ENCODE measurements at places on chromosomes 2 and 18.

DNA sequence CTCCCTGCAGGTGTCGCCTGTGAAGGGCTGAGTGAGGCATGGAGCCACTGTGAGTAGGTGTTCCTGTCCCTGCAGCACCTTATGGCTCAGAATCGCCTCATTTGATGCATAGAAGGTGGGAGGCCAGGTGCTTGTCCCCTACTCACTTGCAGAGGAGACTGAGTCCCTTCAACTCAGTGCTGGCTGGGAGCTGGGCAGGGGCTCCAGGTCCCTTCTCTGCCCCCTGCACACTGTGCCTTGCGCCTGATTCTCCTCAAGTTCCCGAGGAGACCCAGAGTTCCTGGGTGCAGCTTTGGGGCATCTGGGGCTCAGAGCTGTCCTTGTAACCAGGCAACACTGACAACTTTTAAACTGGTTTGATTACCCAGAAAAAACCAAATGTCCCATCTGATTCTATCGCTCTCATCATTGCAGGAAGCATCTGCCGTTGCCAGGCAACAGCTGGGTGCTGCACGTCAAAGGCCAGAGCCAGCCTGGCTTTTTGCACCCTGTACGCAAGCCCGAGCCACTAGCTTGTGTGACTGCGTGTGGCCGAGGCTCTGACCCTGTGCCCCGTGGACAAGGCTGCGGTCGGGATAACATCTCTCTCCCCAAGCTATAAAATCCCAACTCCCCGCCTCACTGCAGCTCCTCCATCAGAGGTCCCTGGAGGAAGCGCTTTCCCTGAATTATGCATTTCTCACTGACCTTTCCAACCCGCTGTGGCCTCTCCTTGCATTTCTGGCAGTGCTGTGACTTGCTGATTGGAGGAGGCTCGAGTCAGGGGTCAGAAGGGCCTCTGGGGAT is 130.8 kb upstream of the HDAC4 start:
- DNase-seq, result no peak

DNA sequence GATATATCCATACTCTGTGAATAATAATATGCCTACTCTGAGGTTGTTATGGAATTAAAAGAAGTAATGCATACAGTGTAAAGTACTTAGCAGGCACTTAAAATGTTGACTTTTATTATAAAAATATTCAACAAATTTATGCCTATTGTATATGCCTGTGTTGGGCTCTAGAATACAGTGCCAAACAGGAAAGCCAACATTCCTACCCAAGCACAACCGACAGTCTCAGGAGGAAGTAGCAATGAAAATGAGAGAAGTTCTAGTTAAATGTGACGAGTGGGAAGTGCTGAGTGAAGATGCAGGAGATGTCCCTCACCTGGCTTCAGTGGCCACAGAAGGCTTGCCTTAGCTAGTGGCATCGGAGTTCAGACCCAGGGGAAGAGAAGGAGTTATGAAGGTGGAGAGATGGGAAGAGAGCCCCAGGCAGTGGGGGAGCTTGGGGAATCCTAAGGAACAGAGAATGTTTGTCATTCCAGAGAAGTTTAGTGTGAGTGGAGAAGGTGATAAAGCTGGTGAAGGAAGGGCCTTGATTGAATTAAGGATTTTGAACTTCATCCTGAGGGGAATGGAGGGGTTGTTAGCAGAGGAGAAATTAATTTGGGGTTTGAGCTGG is 105.4 kb upstream of the CNGA3 start:
- DNase-seq, result peak; percentile 9

DNA sequence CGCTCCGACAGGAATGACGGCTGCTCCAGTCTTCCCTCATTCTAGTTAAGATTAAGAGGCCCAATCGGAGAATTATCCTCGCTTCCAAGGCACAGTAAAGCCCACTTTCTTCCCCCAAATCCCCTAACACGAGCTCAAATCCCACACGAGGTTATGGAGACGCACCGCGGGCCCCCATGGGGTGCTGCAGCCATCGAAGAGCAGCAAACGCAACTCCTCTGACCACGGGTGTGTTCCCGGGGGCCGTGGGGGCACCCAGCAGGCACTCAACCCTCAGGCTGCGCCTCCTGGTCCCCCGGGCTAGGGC is 446 bp downstream of the COPS9 start:
- DNase-seq, result no peak

DNA sequence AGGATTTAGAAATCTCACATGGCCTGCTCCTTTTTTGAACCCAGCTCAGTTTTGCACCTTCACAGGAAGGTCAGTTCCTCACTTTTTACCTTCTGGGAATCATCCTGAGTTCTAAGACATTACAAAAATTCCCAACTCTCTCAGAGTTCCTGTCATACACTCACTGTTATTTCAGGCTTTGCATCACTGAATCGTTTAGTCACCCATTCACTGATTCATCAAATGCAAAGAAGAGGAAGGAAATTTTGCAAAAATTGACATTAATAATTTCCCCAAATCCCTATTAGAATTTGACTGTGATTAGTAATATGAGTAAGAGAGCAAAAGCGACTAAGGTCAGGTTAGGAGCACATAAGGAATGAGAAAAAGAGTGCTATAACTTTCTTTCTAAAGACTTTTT is 197.5 kb downstream of the PDE1A start:
- DNase-seq, result no peak

- no peak for DNase-seq
These were observed 613.4 kb downstream of the ARHGAP15 start for GRCh38 chr2:143742581-143742980.

DNA sequence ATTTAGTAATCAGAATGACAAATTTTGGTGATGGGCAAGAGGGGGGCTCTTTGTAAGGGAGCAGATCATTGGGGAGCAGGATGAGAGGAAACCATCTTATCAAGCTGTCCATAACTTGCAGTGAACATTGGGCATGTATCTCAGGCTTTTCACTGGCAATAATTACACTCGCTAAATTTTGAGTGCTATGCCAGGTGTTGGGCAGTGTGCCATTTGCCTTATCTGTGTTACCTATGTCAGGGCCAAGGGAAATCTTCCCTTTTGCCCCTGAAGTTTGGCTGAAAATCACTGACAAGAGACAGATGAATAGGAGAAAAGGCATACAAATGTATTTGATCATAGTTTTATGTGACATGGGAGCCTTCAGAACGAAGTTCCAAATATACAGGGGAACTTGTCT is 39.0 kb downstream of the NOSTRIN start:
- no peak for DNase-seq

GRCh38 chr2:129862668-129863067 is 116.8 kb upstream of the RAB6C start:
- no peak for DNase-seq

- DNase-seq, result peak; percentile 80
These were observed at the start of gene FBXO36 for GRCh38 chr2:229922449-229923386. TSS of gene FBXO36 (plus strand) at chr2:229922503. CDS start at chr2:229922514, 11 bp downstream.

DNA sequence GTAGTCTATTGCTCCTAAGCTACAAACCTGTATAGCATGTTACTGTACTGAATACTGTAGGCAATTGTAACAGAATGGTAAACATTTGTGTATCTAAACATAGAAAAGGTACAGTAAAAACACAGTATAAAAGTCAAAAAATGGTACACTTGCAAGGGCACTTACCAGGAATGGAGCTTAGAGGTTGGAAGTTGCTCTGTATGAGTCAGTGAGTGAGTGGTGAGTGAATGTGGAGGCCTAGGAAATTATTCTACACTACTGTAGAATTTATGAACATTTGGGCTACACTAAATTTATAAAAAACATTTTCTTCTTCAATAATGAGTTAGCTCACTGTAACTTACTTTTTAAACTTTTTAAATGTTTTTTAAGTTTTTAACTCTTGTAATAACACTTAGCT is 19.0 kb downstream of the NABP1 start:
- DNase-seq, result no peak

DNA sequence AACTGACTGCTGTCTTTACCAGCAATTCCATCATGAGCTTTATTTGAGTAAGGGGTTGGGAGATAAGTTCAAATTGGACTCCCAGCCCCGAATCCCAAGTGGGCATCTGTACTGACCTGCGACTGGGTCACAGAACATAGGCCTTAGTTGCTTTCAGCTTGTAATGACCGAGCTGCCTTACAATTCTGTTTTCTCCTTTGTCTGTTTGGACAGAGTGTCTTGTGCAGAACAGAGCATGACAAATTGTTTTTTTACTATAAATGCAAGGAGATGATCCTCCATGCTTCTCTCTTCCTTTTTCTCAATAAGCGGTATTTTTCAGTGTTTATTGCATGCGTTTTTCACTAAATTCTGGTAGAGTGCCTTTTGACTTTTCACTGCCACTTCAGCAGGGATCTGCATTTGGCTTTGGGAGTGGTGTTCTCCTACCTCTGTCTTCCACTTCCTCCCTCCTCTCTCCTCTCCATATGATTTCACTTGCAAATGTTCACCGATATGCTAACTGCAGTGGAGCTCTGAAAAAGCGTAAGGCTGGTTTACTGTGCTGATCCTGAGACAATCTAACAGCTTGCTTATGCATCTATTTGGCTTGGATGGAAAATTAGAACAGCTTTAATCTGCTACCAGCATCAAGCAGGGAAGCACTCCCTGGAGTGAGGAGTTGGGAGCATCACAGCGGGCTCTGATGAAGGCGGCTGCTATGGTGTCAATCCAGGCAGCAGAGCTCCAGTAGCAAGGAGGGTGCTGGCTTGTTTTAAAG is 158.8 kb upstream of the SMIM21 start:
- DNase-seq, result no peak

DNA sequence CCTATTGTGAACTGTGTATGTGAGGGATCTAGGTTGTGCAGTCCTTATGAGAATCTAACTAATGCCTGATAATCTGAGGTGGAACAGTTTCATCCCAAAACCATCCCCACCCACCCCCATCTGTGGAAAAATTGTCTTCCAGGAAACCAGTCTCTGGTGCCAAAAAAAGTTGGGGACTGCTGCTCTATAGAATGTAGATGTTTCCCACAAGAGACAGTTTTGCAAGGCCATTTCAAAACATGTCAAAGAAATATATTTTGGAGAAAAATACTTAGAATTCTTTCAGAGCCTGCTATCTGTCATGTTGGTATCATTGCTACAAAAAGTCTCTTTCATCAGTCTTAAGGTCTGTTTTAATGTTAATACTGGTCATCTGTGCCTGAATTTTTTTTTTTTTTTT is 4.1 kb upstream of the SLC39A10 start:
- DNase-seq, result no peak

- no peak for DNase-seq
These were observed 39.7 kb upstream of the EML4 start for GRCh38 chr2:42129487-42129852.

- no peak for DNase-seq
These were observed 587.5 kb upstream of the DSEL start for GRCh38 chr18:68104036-68104435.

DNA sequence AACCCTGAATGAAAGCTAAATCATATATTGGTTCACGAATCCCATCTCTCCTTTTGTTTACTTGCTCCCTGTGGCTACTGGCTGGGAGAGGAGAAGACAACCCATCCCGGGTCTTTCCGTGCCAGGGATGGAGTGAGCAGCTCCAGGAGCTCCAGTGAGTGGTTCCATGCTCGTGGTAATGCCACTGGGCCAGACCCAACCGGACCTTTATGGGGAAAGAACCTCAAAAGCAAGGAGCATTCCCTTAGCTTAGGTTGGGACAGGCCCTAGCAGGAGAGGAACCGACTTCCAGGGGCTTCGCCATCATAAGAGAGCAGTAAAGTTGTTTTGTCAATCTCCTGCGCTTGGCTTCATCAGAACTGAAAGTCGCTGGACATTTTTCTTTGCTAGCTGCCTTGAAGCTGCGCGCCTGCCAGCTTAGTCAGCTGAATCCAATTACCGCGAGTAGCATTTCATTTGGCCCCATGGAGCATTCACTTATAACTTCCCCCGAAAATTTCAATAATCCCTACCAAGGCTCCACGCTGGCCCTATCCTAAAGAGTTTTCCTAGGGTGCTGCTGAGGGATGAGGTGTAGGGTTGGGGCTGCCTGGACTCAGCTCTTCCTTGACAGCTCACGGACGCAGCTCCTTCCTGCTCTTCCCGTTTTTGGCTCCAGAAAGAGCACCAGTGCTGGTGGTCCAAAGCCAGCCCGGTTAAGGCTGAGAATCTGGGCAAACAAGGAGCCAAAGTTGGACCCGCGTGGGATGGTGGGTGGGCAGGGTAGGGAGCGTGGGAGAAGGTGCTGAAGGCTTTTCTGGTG is 4.9 kb downstream of the HOXD3 start:
- DNase-seq, result no peak

DNA sequence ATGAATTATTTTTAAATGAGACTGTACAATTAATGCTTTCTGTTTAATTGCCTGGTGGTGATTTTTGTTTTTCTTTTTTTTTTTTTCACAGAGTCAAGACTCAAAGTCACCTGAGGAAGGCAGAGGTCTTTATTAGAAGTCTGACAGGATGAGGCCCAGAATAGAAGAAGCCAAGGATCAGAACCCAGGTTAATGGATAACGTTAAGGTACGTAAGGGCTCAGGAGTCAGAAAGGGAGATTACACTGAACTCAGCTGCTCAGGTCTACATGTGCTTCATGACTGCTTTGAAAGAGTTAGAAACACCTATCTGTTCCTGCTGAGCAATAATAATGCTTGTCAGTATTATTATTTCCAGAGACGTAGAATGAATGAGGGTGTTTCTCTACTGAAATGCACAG is 196.5 kb downstream of the LRATD1 start:
- DNase-seq, result no peak

GRCh38 chr2:219428469-219428868 is 6.2 kb upstream of the SPEG start:
- no peak for DNase-seq

DNA sequence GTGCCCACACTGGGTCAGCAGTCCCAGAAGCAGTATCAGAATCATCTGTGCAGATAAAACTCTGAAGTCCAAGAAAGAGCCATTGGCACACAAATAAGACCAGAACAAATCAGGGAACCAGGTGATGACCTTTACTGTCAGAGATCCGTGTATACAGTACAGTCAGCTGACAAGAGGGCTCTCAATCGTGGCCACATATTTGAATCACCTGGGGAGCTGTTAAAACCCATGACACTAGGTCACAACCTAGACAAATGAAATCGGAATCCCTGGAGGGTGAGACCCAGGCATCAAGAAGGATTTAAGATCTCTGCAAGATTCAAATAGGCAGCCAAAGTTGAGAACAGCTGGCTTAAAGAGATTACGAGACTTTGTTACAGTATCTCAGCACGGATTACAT is 807.1 kb downstream of the RNF144A start:
- DNase-seq, result no peak

DNA sequence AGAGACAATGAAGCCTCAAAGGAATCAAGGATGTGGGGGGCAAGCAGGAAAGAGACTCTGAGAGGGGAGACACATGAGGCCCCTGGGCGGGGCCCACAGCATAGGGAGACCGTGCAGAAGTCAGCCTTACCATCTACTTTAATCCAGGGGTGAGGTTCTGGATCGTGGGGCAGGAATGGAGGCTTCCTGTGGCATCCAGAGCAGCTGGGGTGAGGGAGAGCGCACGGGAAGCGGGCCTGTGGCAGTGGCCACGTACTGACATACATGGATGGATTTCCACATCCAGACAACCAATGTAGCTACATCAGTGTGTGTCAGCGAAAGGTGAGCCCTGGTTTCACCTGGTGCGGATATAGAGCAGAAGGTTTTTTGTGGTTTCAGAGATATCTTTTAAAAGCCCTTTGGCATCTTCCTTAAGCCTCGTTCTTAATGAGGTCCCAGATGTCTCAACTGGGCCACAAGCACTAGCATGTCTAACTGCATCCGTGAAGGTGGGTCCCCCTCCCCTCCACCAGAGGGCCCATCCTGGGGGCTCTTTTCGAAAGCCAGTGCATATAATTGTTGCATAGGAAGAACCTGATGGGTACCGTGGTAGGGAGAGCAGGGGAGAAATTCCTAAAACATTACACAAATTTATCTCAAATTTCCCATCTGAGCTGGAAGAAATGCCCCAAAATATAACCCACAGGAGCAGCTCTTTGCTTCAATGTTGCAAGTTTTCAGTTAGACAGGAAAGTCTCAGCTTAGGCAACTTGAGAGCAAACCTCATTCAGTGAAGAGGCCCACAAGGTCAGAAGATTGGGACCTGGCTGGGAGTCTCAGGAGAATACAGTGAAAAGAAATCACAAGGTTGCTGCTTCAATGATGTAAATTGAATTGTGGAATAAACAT is 90.9 kb downstream of the SP3 start:
- DNase-seq, result no peak

Measured in NT2/D1 (cell line).